ENCODE measurements at places on chromosomes 16 and 17.

- H3K27ac ChIP-seq, result no peak overlapping the region
- no peak for DNase-seq
- H3K4me3 ChIP-seq, result no peak overlapping the region
- no peaks in the 10 kb centered on the region for H3K36me3 ChIP-seq
- H3K4me1 ChIP-seq, result no peaks in the 10 kb centered on the region
These were observed 5.6 kb upstream of the CHMP6 start for GRCh38 chr17:80986046-80986445.

- no peak for DNase-seq
- H3K4me1 ChIP-seq, result no peaks in the 10 kb centered on the region
- no peaks in the 10 kb centered on the region for H3K27me3 ChIP-seq
- no peak overlapping the region for H3K4me3 ChIP-seq
- H3K27ac ChIP-seq, result no peak overlapping the region
These were observed 52.7 kb downstream of the HAPSTR1 start for GRCh38 chr16:9144106-9144505.

- no peak overlapping the region for H3K27ac ChIP-seq
- no peak for DNase-seq
- H3K4me3 ChIP-seq, result no peak overlapping the region
- H3K36me3 ChIP-seq, result no peaks in the 10 kb centered on the region
These were observed 486.5 kb downstream of the HS3ST4 start for GRCh38 chr16:26178298-26178697.

DNA sequence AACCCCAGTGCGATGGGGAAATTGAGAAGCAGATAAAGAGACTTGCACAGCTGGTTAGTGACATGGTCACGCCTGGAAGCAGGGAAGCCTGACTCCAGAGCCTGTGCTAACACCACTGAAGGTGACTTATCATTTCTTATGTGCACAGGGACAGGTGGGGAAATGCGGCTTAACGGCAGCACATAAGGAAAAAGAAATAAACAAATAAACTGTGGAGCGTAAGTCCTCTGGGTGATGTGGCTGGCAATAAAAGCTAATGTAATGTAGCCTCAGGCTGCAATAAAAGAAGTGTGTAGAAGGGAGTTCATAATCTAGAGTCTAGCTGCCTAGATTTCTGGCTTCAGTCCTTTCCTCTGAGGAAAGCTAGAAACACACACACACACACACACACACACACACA, 10.6 kb downstream of the CDH11 start:
- DNase-seq, result no peak
- no peaks in the 10 kb centered on the region for H3K4me1 ChIP-seq
- no peak overlapping the region for H3K27ac ChIP-seq
- H3K27me3 ChIP-seq, result no peaks in the 10 kb centered on the region
- H3K36me3 ChIP-seq, result peaks cover 22% of the 10 kb centered on the region

GRCh38 chr17:73822371-73822770, 178.1 kb upstream of the SDK2 start:
- H3K27ac ChIP-seq, result no peak overlapping the region
- H3K27me3 ChIP-seq, result no peaks in the 10 kb centered on the region
- DNase-seq, result peak; percentile 19
- H3K4me3 ChIP-seq, result no peak overlapping the region
- no peaks in the 10 kb centered on the region for H3K36me3 ChIP-seq

DNA sequence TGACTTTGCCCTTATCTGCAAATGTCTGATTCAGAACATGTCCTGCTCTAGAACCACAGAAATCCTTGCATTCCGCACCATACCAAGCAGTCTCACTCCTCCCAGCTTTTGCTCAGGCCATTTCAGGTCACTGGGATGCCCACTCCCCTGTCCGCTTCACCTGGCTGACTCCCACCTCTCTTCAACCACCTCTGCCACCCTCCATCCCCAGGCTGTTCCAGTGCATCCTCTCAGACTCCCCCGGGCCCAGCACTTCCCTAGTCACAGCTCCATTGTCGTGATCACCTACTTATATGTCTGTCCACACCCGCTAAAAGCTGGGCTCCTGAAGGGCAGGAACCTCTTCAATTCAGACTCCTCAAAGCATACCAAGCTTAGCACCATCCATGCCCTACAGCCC, 58.4 kb upstream of the CDH5 start:
- no peaks in the 10 kb centered on the region for H3K4me1 ChIP-seq
- no peaks in the 10 kb centered on the region for H3K27me3 ChIP-seq
- DNase-seq, result peak; percentile 19
- no peak overlapping the region for H3K27ac ChIP-seq
- H3K36me3 ChIP-seq, result no peaks in the 10 kb centered on the region
- H3K4me3 ChIP-seq, result no peak overlapping the region
